ENCODE measurements at places on chromosomes 12 and 14.

DNA sequence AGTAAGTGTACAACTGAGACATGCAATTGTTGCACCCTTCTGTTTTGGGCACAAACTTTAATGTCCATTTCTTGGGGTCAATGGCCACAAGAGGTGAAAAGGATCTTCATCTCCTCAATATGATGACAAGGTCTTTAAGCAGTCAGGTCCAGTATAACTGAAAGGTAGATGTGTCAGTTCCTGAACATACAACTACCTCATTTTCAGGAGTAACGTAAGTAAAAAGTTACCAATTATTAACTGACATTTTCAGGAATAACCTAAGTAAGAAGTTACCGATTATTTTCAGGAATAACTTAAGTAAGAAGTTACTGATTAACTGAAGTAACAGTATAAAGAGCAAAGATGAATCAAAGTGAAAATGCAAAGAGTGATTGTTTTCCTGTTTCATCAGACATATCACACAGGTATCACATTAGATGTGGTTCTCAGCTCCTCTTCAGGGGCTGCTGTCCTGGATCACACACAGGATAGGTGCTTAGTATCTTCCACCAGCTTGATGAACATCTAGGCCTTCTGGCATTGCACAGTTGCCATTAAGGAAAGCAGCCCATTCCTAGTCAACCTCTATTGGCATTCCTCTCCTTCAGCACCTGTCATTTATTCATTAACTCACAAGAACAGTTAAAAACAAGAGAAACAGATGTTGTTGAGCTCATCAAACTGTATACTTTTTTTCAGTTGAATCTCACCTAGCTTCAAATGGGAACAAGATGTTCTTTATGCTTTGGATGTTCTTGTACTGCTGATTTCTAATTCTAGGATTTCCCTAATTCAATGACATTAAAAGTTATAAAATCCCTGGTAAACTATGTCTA lies 200.0 kb downstream of the FOXG1 start:
- no peaks in the 10 kb centered on the region for H3K27me3 ChIP-seq
- H3K36me3 ChIP-seq: no peaks in the 10 kb centered on the region
- no peak overlapping the region for H3K27ac ChIP-seq
- no peaks in the 10 kb centered on the region for H3K4me1 ChIP-seq
- no peak for DNase-seq
- H3K4me3 ChIP-seq: no peak overlapping the region

- no peaks in the 10 kb centered on the region for H3K36me3 ChIP-seq
- no peak overlapping the region for H3K27ac ChIP-seq
- no peak overlapping the region for H3K4me3 ChIP-seq
- no peaks in the 10 kb centered on the region for H3K27me3 ChIP-seq
- DNase-seq: no peak
These were observed 172.4 kb upstream of the SOX5 start for GRCh38 chr12:24121911-24122310.

- DNase-seq: no peak
- no peak overlapping the region for H3K4me3 ChIP-seq
- H3K27ac ChIP-seq: no peak overlapping the region
- H3K36me3 ChIP-seq: no peaks in the 10 kb centered on the region
These were observed 51.3 kb downstream of the SLC6A12 start for GRCh38 chr12:162467-163307.

GRCh38 chr12:86914721-86915120 lies 658.5 kb upstream of the MGAT4C start:
- H3K36me3 ChIP-seq: no peaks in the 10 kb centered on the region
- H3K27me3 ChIP-seq: no peaks in the 10 kb centered on the region
- no peak overlapping the region for H3K4me3 ChIP-seq
- no peaks in the 10 kb centered on the region for H3K4me1 ChIP-seq
- peak; percentile 58 for DNase-seq
- H3K27ac ChIP-seq: no peak overlapping the region

GRCh38 chr12:27710592-27711316 lies at the start of gene MRPS35:
Gene MRPS35 (plus strand): TSS chr12:27710832. CDS start chr12:27710844, 12 bp downstream.
- peak within 1 kb of the TSS; percentile 74 for H3K4me3 ChIP-seq
- H3K27me3 ChIP-seq: no peaks in the 10 kb centered on the region
- no peaks in the 10 kb centered on the region for H3K36me3 ChIP-seq

DNA sequence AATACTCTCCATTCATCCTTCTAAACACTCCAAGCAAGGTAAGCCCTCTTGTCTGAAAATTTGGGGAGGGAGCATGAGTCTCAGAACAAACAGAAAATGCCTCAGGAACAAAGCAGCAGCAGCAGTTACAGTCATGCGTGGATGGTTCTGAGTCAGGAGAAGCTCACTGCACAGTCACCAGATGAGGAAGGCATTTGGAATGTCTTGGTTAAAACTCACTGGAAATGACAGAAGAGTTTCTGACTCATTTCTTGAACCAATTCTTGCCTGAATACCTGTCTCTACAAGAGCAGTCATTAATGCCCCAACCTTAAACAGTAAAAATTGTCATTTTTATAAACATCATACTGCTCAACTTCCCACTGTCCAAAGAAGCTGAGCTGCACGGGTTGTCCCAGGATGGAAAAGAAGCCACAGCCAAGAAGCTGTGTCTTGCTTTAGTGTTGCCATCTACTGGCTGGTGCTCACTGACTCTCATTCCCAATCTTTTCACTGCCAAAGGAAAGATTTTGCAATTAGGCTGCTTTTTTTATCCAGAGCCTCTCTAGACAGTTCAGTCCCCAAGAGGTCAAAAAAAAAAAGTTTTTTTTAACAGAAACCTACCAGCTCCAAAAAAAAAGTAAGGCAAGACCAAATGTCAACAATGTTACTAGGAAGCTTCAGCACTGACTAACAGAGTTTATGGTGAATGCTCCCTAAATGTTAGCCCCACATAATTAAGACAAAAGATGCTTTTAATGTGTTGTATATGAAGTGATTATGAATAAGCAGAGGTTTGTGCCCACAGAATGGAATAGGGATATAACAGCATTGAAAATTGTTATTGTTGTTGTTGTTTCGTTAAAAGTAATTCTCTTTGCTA lies 40.4 kb downstream of the KICS2 start:
- no peaks in the 10 kb centered on the region for H3K27me3 ChIP-seq
- H3K4me3 ChIP-seq: peak overlapping the region; percentile 10
- H3K36me3 ChIP-seq: no peaks in the 10 kb centered on the region
- DNase-seq: peak; percentile 99

- DNase-seq: no peak
- H3K4me1 ChIP-seq: no peaks in the 10 kb centered on the region
- H3K4me3 ChIP-seq: no peak overlapping the region
- no peak overlapping the region for H3K27ac ChIP-seq
- no peaks in the 10 kb centered on the region for H3K36me3 ChIP-seq
These were observed 248.7 kb upstream of the PELI2 start for GRCh38 chr14:55869397-55870049.

DNA sequence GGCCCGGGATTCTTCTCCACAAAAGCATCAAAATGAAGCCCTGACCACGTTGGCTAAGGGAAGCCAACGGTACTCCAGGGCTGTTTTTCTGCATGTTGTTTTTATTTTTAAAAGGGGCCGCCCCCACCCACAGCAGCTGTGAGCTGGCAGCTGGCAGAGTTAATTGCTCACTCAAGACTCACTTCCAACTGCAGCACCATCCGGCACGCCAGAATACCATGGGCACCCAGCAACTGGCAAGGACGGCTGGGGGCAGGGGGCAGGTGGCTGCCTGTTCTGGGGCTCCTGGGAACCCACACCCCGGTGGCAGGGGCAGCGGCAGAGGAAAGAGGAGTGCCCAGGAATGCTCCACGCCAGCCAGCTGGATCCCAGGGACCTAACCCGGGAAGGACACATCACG lies 44.3 kb downstream of the NCOR2 start:
- no peaks in the 10 kb centered on the region for H3K27me3 ChIP-seq
- H3K4me3 ChIP-seq: no peak overlapping the region
- DNase-seq: no peak
- H3K4me1 ChIP-seq: peaks cover 26% of the 10 kb centered on the region
- H3K27ac ChIP-seq: no peak overlapping the region

- DNase-seq: no peak
- H3K4me3 ChIP-seq: no peak overlapping the region
These were observed 7.7 kb upstream of the TMEM132D start for GRCh38 chr12:129911428-129912049.

DNA sequence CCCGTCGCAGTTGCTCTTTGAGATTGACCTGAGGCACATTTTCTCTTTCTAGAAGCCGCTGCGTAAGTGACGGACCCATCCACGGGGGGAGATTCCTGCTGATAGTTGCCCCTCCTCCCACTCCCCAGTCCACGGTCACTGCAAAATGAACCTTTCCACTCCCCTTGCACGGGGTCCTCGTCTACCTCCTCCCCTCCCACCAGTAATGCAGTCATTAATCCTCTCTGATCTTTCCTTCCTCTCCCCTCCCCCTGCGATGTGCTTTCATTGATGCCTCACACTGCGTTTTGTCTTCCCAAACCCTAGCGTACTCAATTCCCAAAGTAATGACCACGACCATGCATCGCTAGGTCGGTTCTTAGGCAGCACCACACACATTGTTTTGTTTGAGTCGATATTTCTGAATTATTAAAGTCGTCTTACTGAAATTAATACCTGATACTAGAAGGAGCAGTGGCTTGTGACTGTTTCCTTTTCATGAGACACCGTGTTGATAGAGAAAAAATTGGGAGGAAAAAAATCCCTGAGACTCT lies 857 bp downstream of the ETNK1 start:
- H3K27ac ChIP-seq: peak overlapping the region; percentile 81
- H3K4me1 ChIP-seq: peaks cover 3% of the 10 kb centered on the region
- H3K36me3 ChIP-seq: no peaks in the 10 kb centered on the region
- peak; percentile 29 for DNase-seq
- no peaks in the 10 kb centered on the region for H3K27me3 ChIP-seq
